Urothelium cell line (cell line): ENCODE measurements at places on chromosomes 12 and 14.
A peak's percentile ranks its signal among the peaks of the same experiment; 100 is the strongest.

DNA sequence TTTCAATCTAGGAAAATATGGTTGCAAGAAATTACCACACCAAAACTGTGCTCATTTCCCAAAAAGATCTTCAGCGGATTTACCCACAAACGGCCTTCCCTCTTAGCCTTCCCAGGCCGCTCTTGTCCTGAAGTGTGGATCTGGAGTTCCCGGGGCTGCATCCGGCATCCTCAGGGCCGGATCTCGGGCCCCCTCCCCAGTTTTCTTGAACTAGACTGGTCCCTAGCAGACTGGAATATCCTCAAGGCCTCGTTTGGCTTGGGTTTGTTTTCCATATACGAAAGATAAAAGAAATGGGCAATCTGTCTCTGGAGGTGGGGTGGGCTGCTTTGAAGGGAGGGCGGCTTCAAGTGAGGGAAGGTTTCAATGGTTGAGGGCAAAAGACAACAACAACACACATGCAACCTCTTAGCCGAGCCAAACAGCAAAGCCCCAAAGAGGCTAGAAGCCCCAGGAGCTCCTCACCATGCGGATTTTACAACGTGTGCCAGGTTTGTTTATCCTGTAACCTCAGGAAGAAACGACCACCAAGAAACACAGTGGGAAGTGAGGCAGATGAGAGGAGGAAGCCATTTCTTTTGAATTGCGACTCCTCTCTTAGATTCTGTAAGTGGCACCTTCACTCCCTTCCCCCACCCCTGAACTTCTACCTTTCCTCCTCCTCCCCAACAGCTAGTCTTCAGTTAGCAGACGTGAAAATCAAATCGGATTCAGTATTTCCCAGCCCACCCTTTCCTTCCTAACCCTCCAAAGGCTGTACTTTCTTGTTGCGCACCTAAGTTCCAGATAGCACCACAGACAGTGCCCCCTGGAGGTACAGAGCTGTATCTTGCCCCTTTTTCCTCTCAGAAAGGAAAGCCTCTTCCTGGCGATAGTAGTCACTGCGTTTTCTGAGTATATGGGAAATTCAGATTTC is 2.6 kb downstream of the MYF6 start:
- no peak for DNase-seq

- DNase-seq = no peak
These were observed 6.9 kb downstream of the MLEC start for GRCh38 chr12:120693848-120694247.

GRCh38 chr12:50706606-50707005 is 57.3 kb upstream of the ATF1 start:
- DNase-seq = no peak

- no peak for DNase-seq
These were observed 102.5 kb upstream of the ARID2 start for GRCh38 chr12:45626965-45627364.

DNA sequence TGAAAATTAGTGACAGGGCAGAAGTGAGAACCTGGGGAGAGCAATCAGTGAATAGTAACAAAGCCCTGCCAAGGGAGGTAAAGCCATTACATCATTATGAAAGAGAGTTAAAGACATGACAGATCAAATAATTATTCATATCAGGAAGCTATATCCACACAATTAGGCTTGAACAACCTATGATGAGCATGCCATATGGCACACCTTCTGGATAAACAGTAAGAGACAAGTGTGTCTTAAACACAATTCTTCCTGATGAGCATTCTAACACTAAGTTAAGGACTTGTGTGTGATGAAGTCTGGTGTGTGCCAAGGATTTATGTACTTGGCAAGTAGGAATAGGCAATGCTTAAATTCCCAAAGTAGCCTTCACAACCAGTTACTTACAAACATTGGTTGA is 76.1 kb downstream of the GALNT4 start:
- no peak for DNase-seq

DNA sequence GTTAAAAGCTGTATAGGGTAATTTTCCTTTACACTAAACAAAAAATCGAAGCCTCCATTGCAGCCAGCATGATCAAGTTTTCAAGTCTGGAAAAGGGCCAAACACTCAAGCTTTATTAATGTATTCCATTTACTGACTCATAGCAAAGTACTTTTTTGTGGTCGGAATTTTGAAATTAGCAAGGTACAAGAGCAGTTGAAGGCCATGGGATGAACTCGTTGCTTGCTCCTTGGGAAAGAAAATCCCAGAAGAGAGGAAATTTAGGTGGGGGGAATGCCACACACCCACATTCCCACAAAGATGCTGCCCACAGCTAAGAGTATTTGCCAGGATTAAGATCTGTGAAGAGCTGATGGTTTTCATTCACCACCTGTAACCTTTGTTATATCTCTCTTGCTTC is 333.7 kb downstream of the EGLN3 start:
- DNase-seq = peak; percentile 68

GRCh38 chr14:100122481-100123223 is 36.8 kb downstream of the DEGS2 start:
- DNase-seq = no peak

GRCh38 chr12:79055926-79056674 is 191.5 kb downstream of the SYT1 start:
- DNase-seq = peak; percentile 7

DNA sequence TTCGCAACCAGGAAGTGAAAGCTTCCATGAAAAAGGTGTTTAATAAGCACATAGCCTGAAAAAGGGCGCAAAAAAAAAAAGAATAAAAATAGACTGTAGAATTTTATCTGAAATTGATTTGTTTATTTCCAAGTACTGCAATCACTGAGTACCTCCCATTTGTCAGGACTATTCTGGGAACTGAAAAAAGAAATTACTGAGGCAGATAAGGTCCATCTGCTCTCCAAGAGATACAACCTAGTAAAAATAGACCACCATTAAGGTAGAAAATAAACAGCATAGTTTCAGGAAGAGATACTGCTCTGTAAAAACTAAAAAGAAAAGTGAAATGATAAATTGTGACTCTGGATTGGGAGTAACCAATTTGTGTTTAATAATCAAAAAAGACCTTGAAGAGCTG is 24.7 kb downstream of the OR4N2 start:
- DNase-seq = no peak

DNA sequence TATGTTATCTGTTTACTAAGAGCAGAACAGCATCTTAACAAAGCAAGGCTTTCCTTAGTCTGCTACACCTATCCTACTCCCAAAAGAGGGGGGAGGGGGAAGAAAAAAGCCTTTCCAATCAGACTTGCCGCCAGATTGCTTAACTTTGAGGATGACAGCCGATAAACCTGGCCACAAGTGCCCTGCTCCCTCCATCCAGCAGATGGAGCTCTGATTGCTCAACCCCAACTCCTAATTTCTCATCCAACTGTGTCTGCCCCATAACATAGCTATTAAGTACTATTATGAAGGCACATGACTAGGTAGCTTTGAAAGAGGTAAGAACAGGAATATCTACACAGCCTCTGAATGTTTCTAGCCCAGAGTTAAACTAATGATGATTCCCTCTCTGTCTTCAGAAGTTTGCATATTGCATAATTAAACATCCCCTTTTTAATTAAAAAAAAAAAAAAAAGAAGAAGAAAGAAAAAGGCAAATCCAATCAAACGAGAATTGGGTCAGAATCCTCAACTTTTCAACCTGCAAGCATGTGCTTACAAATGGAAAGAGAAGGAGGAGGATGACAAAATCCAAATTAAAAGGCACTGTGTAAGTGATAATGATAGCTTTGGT is 247.4 kb downstream of the GALC start:
- peak; percentile 48 for DNase-seq

GRCh38 chr14:54381821-54382220 is 15.0 kb upstream of the CDKN3 start:
- no peak for DNase-seq

GRCh38 chr12:51890133-51890464 is 2.2 kb downstream of the ANKRD33 start:
- DNase-seq = no peak
